ENCODE measurements at places on chromosomes 3 and 15. TPM values are rescaled to one million over a fixed set of nuclear protein-coding genes. Genes with fewer than 3 reads are reported as not detected.

DNA sequence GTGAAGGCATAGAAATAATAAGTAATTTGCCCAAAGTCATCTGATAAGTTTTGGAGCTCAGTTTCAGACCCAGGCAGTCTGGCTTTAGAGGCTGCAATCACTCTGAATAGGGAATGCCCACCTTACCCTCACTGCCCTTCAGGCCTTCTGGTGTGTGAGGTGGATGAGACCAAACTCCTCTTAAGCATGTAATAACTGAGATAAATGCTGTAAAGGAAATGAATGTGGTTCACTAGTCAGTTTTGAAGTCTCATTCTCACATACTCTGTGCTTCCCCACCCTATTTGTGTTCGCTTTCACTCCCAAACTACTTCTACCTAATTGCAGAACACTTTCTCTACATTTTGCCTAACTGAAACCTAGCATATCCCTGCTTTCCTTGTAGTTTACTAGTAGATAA lies 144.1 kb downstream of the FILIP1L start:
- no peak for DNase-seq

DNA sequence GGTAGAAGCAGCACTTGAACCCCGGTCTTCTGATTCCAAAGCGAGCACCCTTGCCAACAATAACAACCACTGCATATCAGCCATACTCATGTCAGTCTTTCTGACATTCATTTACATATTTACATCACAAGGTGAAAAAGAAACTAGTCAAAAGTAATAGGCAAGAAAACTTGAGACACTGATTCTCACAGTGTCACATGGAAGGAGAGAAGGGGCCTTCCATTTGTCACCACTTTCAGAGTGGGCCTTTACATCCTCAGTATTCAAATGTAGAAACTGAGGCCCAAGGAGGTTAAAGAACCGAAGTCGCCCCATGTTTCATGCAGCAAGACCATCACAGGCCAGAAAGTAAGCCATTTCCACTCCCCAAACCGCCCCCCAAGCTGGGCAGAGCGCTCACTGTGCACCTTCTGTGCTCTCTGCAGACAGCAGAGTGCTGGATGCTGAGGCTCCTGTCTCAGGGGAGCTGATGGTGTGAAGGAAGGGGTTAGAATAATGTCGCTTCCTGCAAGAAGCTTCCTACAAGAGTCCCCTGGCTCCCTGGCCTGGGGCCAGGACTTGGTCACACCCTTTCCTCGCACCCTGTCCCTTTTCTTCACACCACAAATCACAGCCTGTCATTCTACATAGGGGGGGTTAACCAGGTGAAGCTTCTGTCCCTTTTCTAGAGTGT lies 260.1 kb downstream of the UACA start:
- DNase-seq = no peak

Gene TGM5
- polyA plus RNA-seq = not detected

DNA sequence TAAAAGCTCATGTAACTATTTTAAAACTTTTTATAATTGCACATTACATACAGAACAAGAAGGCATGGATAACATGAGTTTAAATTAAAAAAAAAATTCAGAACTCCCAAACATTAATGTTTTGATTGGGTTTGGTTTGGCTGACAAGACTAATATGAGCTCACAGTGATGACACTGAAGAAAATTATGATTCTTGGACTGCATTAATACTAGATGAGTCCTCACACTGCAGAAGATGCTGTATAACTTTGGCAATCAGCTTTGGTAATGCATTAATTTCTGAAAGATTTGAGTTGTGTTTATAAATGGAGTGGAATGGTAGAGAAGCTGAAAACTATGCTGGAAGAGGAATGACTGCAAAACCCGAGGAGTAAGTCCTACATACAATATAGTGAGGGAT lies 358.9 kb downstream of the PLCL2 start:
- no peak for DNase-seq

DNA sequence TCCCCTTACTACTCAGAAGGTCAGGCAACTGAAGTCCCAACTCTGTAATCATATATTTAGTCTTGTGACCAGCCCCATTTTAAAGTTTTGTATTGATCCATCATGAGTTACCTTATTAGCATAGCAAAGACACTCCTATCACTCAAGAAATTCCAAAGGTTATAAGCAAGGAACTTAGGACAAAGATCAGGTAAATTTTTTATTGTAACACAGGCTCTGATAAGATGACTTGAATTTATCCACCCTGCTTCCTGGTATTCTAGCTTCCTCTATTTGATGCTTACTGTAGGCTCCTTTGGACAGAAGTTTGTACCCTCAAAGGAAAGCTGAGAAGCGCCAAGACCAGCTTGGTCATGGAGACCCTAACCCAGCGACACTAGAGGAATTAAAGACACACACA lies 8.2 kb upstream of the NDN start:
- DNase-seq = no peak
